ENCODE measurements at places on chromosomes 3 and 15.

DNA sequence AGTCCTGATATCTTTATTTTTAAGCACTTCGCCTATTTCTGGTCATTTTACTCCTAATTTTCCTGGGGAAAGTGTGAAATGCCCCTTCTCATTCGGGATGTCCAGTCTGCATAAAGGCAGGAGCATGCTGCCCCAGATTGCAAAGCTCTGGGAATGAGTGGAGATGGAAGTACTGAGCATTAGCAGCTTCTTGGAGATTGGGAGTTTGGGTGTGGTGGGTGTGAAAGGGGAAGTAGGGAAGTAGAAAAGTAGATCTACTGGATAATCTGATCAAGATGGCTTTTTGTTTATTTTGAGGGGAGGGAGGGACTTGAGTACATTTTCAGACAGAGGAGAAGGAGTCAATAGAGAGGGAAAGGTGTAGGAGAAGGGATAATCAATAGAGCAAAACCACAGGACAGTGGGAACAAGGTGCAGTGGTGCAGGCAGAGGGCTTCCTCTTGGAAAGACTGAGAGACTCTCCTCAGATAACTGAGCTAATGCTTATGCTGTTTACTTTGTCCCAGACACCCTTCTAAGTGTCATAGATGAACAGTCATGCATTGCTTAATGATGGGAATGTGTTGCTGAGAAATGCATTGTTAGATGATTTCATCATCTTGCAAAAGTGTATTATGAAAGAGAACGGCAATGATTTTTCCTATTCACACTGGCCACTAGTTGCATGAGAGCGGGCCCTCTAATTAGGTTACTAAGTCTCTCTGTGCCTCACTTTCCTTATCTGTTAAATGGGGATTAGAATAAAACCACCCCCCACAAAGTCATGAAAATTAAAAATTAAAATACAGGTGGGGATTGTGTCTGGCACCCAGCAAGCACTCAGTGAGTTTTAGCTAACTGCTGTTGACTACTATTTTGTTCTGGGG is 45.5 kb downstream of the PHLDB2 start:
- DNase-seq: no peak

- no peak for DNase-seq
These were observed 69.7 kb downstream of the PRTG start for GRCh38 chr15:55673287-55673686.

GRCh38 chr3:52015438-52016228 is 19.9 kb upstream of the RPL29 start:
- DNase-seq: no peak

- DNase-seq: no peak
These were observed 35.0 kb upstream of the MGLL start for GRCh38 chr3:127857333-127857732.

GRCh38 chr3:17847156-17847555 is 104.7 kb upstream of the TBC1D5 start:
- DNase-seq: no peak

DNA sequence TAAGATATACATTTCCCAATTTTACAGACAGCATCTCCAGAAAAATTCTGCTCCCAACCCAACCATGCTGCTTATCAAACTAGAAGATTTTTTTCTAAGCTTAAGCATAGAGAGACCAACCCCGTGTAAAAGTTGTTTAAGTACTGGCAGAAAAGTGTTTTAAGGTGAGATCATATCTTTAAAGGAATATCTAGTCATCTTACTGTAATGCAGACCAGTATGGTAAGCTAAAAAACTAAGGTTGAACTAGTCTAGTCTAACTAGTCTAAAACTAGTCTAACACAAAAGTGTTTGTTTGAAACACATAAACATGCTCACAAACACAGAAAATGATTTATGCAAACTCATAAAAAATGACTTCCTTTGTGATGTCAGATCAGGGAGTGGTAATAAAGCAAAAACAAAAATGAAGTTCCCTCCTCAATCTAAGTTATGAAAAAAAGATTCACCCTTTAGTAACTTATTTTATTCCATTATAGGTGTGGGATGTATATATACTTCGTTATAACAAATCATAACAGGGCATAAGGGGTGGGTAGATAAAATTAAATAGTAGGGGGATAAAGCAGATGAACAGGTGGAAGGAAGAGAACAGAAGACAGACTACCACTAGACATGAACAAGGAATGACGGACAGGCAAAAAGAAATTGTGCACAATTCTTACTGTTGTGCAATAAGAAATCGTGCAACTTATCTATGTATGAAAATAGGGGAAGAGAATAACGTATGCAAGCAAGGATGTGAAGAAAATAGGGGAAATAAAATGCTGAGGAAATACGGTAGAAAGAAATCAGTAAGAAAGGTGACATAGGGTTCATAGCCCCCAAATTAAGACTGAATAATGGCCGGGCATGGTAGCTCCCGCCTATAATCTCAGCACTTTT is 10.0 kb downstream of the MYO5A start:
- no peak for DNase-seq

DNA sequence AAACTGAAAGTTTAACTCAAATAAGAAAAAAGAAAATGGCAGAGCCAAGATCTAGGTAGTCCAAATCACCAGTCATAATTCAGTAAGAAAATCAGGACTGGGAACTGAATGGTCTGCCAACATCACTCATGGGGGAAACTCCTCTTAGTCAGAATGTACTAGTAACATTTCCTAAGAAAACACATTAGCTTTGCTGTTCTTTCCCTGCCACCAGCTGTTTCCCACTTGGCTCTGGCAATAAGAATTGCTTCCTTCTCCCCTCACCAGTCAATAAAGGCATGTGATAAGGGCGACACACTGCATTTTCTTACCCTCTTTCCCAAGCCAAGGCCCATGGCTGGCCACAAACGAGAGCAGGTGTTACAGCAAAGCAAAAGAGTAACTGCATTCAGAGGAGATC is 46.1 kb downstream of the PIK3R4 start:
- DNase-seq: no peak

DNA sequence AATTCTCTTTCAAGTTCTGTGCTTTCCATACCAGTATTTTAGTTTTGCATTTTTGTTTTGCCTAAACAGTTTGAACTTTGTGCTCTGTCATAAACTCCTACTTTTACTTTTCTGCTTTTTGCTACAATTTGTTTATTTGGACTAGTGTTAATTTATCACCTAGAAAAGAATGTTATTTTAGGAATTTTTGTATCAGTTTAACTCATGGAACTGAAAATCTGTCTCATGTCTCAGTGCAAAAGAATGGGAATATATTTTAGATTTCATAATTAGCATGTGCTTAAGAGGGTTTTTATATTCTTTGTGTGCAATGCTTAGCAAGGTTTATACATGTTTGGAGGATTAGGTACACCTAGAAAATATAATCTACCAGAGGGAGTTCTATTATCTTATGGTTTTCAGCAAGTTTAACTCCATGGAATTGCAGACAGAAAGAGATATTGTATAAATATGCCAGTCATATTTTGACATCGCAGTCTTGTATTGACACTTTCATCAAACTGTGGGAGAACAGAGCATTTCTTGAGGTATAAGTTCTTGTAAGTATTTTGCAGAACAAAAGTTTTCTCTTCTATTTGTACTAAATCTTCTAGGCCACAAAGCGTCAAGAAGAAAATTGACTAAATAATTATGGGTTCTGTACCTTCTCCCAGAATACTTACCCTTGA is 409.9 kb downstream of the RBMS3 start:
- DNase-seq: no peak

DNA sequence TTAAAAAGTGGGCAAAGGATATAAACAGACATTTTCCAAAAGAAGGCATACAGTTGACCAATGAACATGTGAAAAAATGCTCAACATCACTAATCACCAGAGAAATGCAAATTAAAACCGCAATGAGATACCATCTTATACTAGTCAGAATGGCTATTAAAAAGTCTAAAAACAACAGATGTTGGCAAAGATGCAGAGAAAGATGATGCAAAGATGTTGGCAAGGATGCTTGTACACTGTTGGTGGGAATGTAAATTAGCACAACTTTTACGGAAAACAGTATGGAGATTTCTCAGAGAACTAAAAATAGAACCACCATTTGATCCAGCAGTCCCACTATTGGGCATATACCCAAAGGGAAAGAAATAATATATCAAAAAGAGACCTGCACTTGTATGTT is 53.5 kb downstream of the TLNRD1 start:
- DNase-seq: no peak

DNA sequence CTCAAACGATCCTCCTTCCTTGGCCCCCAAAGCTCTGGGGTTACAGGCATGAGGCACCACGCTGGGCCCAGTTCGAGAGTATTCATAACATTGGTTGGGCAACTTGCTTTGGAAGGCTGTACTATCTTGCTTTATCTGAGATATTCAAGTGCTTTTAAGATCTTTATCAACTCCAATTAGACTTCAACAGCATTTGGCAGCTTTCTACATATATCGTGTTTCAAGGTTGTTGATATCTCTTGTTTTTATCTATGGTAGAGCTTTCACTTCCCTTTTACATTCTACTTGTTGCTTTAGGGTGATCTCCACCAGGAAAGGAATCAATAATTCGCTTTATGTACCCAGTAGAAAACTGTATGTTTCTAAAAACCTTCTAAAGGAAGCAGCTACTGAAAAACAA is 395.3 kb downstream of the IL5RA start:
- no peak for DNase-seq

- DNase-seq: no peak
These were observed 26.0 kb downstream of the CYP19A1 start for GRCh38 chr15:51312166-51313073.

DNA sequence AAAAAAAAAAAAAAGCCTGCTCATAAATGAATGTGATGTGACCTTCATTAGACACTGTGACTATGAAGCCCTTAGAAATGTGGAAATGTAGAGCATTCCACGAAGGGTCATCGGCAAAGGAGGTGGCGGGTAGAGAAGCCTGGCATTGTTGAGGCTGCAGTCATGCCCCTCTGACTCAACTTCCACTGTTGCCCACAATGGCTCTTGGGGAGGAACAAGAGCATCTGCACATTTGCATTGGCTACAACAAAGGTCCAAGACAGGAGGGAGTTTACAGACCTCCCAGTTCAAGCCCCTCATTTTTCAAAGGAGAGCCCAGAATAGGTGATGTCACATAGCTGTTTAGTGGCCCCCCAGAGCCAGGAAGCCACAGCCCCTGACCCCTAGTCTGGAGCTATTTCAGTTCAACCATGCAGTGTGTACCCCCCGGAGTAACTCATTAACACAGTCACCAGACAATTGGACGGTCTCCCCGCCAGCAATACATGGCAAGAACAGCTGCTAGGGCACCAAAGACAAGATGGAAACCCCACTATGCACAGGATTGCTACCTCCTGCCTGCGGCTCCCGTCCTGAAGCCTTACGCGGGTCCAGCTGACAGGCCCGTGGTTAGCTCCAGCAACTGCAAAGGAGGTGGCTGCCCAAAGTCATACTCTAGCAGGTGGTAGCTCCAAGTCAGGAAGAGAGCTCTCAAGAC is 56.2 kb downstream of the SH3BP5 start:
- DNase-seq: no peak

- DNase-seq: no peak
These were observed 61.0 kb upstream of the CSTA start for GRCh38 chr3:122263974-122264588.

DNA sequence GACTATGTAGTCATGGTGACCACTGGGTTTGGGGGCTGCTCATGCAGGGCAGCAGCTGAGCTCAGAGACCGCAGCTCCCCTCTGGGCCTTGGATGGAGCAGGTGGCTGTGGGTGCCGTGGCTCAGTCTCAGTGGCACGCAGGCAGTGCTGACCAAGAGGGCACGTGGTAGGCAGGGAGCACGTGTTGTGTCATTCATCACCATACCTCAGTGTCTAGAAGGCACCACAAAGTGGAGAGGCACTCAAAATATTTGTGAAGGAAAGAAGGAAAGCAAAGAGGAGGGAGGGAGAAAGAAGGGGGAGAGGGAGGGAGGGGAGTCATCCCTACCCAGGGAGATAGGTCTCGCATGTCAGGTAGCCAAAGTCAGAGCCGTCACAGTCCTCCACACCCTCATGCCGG is 26.1 kb downstream of the EAF1 start:
- DNase-seq: no peak

GRCh38 chr3:145581694-145582093 is 579.3 kb downstream of the PLOD2 start:
- no peak for DNase-seq

DNA sequence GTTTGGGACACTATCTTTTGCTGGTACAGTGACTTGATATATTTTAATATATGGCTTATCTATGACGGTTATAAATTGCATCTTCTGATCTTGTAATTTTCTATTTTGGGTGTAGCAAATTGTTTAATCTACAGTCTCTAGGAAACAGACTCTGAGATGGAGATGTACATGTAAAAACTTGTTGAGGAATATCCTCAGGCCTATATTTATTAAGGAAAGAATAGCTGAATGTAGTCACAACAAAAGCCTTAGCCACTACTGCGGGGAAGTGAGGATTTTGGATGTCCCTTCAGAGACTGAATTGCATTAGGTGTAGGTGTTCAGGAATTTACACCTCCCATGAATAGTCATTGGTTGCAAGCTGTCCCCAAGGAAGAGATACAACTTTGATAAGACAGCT is 13.8 kb upstream of the OR5K3 start:
- no peak for DNase-seq

- no peak for DNase-seq
These were observed 7.5 kb downstream of the TMEM40 start for GRCh38 chr3:12751571-12751970.

DNA sequence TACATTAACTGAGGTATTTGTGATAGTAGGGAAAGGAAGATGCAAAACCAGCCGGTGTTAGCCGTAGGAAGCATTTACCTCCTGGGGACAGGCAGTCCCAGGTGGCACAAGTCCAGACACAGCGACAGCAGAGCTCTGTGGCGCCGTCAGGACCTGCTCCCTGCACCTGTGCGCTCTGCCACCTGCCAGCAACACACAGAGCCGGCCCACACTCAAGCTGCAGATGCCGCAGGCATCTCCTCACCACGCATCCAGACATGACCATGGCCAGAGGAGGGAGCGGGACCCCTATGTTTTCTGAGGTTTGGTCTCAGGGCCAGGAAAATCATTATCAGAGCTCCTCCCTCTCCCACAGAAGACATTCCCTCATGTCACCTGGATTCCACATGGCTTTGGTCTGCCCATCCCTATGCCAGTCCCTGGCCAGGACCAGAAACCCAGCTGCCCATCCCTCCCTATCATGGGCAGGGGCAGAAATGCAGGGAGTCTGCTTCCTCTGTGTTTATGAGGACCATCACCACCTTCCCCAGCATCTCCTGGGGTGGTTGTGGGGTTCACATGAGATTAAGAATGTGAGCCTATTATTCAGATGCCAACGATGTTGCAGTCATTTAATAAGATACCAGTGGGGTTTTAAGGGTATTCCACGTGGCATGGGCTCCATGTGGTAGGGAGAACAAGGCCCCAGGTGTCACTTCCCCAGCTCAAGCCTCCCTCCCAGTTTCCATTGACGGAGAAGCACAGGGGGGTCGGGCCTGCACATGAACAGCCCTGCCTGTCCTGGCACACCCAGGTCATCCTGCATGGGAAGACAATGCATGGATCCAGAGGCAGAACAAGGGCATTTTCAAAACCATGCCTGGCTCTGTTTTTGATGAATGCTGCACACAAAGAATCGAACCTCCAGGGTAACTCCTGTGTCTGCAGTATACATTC is 251.1 kb downstream of the OCA2 start:
- no peak for DNase-seq

DNA sequence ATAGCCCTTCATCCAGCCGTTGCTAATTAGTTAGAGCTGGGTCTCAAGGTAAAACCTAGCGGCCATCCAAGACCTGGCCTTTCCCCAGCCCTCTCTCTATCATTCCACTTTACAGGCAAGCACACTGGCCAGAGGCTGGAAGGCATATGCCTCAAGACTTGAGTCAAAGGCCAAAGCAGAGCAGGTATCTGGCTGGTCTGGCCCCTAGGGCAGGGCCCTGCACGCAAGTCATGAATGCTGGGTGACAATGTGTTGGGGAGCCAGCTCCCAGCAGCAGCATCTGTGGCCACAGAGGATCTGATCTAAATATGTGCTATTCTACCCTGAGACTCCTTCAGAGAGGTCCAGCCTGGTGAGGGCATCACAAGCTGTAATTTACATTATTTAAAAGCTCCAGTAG is 113.6 kb downstream of the LRTM1 start:
- no peak for DNase-seq
